ENCODE measurements at places on chromosomes 13 and 19.

GRCh38 chr13:39915418-39915817, 260.0 kb downstream of the COG6 start:
- DNase-seq = no peak

DNA sequence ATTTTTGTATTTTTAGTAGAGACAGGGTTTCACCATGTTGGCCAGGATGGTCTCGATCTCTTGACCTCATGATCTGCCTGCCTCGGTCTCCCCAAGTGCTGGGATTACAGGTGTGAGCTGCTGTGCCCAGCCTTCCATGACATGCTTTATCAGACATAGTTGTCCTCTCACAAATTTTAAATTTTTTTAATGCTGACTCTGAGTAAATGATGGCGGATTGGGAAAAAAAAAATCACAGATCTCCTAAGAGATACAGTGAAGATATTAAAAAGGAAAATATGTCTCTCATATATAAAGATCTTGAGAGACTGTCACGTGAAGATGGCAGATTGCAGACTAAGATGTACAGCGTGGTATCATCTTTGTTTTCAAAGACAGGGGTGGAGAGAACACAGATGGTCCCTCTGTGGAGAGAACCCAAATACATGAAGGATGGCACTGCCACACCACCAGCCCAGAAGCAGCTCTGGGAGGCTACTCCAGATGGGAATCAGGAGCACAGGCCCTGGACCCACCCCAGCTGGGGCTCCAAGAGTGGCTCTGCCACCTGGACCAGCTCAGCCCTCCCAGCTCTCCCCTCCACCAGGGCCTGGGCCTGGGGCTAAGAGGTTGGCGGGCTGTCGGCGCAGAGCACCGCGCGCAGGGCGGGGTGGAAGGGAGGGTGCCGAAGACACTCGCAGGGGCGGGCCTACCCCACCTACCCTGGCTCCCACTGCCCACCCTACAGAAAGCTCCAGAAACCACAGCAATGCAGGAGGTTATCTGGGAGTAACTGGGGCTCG, 20.0 kb upstream of the CCNP start:
- DNase-seq = no peak

DNA sequence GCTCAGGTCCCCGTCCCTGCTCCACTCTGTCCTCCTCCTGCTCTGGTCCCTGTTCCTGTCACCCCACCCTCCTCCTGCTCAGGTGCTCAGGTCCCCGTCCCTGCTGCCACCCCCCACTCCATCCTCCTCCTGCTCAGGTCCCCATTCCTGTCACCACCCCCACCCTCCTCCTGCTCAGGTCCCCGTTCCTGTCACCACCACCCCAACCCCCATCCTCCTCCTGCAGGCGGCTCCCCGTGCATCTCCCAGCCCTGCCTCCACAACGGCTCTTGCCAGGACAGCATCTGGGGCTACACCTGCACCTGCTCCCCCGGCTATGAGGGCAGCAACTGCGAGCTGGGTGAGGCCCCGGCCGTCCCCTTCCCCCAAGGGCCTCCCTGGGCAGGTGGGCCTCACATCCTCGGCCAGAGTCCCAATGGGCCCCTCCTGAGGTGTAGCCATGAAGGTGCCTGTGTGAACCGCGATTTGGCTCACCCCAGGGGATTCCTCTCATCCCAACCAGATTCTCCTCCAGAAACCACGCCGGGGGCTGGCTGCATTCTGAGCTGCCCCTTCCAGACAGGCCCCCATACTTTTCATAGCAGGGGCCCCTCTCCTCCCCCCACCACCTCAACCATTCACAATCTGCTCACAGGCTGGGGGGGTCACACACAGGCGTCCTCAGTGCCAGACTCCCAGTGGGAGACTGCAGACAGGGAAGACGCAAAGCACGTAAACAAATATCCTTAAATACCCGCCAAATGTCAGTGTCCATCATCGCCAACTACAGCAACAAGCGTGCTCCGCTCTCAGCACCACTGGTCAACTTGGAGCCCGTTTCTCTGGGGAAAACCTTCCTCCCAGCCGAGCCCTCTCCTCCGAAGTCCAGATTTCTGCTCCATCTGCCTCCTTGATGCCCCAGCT, 4.6 kb downstream of the PROZ start:
- DNase-seq = no peak

GRCh38 chr13:76967031-76967430, 18.7 kb downstream of the ACOD1 start:
- no peak for DNase-seq

- peak; percentile 10 for DNase-seq
Observed at GRCh38 chr19:49210108-49210900, 52.7 kb downstream of the TRPM4 start.

DNA sequence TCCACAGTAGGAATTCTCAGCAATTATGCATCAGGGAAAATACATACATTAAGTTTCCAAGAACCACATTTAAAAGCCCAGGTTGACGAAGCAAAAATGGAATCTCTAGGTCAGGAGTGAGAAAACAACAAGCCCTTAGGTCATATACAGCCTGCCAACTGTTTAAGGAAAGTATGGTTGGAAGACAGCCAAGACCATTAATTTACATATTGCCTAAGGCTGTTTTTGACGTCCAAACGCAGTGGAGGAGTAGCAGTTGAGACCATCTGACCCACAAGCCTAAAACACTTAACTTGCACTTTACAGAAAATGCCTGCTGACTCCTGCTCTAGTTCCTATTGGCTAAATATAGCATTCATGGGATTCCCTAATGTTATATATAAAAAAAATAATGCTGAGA, 299.0 kb downstream of the ITGBL1 start:
- DNase-seq = no peak

- DNase-seq = no peak
Observed at GRCh38 chr13:73776151-73776785, 357.9 kb downstream of the KLF12 start.

DNA sequence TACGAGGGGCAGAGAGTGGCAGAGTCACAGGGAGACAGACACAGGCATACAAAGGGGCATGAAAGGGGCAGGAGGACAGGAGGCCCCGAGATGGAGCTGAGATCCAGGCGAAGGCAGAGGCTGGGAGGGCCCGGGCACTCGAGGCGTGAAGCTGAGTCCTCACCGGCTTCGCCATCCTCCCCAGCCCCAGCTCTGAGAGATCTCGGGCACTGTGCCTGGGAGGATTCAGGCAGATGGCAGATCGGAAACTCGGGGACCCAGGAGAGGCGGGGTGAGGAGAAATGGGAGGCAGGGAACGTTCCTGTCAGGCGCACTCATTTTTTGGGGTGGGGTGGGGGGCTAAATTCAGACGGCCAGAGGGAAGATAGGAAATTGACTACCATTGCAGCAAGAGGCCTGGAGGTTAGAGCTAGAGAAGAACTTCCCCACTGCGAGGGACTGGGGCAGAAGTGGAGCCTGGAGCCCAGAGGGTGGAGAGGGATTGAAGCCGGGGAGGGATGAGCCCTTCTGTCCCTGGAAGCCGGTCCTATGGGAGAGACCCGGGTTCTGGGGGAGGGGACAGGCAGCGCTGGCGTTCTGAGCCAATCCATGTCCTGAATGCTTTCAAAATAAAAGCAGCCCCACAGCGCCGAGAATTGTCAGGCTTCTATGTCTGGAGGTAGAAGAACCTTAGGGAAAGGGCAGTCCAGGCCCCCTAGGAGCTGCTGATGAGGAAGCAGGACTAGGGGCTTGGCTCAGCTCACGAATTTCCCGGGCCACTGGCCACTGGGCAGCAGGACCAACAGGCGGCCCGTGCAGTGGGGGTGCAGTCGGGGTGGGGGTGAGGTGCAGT, 12.6 kb downstream of the LRRC4B start:
- no peak for DNase-seq

GRCh38 chr19:50244695-50245094, 41.3 kb downstream of the MYH14 start:
- DNase-seq = no peak

GRCh38 chr19:44582581-44583265, 30.6 kb upstream of the IGSF23 start:
- DNase-seq = no peak

- DNase-seq = no peak
Observed at GRCh38 chr19:2108251-2109016, 11.7 kb downstream of the IZUMO4 start.

GRCh38 chr19:51477344-51477743, 995 bp upstream of the CEACAM18 start:
- DNase-seq = no peak

GRCh38 chr13:106657104-106657503, 89.2 kb upstream of the ARGLU1 start:
- DNase-seq = no peak

- DNase-seq = no peak
Observed at GRCh38 chr13:83452292-83452950, 429.9 kb downstream of the SLITRK1 start.

DNA sequence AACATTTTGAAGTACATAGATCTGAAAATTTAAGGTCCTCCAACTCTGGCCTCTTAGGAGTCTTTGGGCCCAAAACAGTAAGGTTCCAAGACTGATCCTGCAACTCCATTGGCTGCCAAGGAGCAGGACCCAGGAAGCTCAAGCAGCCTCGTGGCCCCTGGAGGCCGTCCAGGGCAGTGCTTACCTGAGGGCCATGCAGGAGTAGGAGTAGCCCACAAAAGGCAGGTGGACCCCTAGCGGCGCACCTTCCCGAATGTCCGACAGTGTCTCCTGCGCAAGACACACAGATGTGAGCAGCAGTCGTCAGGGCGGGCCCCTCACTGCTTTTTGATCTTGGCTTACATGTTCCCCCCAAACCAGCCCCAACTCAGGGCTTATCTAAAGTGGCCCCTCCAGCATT, 5.7 kb upstream of the SIX5 start:
- no peak for DNase-seq

- DNase-seq = no peak
Observed at GRCh38 chr19:38386971-38387549, 774 bp downstream of the GGN start.

DNA sequence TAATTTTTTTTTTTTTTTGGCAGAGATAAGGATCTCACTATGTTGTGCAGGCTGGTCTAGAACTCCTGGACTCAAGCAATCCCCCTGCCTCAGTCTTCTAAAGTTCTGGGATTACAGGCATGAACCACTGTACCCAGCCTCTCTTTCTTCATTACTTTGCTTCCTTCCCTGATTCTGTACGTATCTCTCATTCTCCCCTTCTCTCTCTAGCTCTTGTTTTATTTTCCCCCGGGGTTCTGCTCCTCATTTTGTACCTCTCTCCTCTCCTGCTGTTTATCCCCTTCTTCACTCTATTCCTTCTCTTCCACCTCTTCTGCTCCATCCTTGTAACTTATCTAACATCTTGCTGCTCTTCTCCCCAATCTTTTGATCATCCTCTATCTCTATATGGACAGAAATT, 46.5 kb downstream of the ZNF611 start:
- DNase-seq = no peak

- no peak for DNase-seq
Observed at GRCh38 chr13:77853703-77854102, 64.9 kb downstream of the EDNRB start.

DNA sequence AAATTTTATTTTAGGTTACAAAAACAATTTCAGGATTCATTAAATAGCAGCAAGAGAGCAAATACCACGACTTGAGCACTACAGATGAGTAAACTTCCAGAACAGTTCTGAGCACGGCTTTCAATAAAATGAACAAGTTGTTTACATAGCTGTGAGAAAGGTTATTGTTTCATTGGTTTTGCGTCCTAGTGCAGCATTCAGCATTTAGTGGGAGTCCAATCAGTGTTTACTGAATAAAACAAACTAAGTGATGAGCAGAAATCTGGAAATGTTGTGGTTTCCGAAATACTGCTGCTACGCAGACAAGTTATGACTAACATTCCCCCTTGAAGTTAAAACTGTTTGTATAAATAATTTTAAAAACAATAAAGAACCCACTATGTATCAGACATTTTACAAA, 251.5 kb upstream of the STARD13 start:
- DNase-seq = no peak

- DNase-seq = no peak
Observed at GRCh38 chr13:31042481-31043165, 110.2 kb downstream of the TEX26 start.

DNA sequence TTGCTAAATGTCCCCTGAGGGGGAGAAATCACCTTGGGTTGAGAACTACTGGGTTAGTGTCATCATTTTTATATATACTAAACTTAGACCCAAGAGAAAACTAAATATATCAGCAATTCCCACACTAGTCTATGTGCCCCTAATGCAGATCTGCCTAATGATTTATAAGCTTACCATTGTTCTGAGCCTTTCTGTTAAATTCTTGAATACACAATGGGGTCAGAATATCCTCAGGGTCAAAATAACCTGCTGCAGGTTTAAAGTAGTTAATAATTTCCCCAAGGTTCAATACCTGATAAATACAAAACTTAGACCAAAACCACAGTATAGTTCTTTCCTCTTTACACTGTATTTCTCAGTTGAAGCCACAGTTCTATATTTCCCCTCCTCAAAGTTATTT, 4.6 kb downstream of the VWA8 start:
- no peak for DNase-seq

GRCh38 chr13:19053561-19053960, 128.1 kb downstream of the TUBA3C start:
- DNase-seq = no peak

DNA sequence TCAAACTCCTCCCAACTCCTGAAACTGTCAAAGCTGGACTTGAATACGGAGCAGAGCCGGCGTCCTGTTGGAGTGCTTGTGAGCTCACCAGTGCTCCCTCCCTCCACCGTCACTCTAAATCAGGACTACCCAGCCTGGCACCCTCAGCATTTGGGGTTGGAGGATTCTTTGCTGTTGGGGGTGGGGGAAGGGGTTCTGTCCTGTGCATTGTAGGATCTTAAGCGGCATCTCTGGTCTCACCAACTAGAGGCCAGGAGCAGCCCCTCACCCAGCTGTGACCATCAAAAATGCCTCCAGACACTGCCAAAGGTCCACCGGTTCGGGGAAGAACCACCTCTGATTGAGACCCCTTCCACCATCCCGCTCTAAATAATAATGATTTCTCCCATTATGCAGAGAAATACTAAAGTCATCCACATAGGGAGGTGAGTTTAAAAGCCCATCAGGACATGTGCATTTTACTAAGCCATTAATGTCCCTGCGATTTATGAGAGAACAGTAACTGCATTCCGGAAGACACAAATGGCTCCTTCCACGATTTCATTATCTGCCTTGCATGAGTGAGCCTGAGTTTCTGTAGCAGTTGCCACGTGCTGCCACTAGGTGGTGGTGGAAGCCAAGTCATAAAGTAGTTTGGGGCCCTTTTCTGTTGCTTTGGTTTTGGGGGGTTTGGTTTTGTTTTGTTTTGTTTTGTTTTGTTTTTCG, 16.1 kb upstream of the USP29 start:
- DNase-seq = peak; percentile 22

- DNase-seq = no peak
Observed at GRCh38 chr19:33812388-33813330, 16.0 kb downstream of the KCTD15 start.

DNA sequence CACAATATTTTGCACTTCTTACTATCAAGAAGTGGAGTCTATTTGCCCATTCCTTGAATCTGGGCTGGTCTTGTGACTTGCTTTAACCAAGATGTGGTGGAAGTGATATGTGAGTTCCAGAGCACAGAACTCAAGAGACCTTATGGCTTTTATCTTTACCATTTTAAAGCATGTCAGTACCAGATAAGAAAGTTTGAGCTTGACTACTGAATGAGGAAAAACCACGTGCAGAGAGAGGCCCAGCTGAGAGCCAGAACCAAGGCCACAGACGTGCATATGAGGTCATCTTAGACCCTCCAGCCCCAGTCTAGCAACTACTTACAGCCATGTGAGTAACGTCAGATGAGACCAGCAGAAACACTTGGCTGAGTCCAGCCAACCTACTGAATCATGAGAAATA, 6.3 kb upstream of the CDK8 start:
- no peak for DNase-seq
